ENCODE measurements at places on chromosomes 11 and 22. TPM values are rescaled to one million over a fixed set of nuclear protein-coding genes. Genes with fewer than 3 reads are reported as not detected.

DNA sequence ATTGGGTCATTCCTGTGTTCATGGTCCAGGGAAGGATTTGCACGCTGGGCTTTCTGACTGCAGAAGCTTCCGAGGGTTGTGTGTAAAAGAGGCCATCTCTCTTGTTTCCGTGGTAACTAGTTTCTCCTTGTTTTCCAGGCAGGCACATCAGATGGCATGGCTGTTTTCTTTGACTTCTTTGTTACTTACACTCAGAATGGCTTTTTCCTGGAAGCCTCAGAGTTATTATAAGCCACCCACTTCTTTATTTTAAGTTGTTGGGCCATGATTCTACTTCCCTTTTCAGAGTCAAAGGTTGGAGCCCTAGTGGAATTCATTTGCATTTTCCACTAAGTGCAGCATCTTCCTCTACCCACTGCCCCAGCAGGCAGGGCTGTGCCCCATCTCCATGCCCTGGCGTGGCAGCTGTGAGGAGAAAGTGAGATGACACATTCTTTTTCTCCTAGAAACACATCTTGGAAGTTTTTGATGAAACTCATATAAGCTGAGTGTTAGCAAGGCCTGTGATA is 94.9 kb downstream of the PRR5L start:
- no peak for DNase-seq

IFITM10 gene
- 1.7 TPM for total RNA-seq

DNA sequence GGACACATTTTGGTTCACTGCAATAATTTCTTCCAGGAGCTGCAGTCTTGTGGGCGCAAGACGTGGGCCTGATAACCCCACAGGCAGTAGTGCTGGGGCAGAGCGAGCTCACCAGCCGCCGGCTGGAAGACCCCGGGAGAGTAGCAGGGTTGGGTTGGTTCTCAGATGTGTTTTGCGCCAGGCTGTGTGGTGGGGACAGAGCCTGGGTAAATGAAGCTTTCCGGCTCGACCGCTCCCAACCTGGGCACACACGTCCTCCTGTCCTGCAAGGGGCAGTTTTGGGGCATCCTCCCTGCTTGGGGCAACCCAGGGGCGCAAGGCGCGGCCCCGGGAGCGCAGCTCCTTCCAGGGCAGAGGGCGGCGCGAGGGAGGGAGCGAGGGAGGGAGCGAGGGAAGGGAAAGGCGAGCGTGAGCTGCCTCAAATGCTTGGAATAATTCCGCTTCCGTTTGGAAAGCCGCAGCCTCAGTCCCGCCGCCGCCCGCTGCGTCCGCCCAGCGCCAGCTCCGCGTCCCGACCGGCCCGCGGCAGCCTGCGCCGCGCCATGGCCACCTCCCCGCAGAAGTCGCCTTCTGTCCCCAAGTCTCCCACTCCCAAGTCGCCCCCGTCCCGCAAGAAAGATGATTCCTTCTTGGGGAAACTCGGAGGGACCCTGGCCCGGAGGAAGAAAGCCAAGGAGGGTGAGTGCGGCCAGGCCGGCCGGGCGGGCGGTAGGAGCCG is at the start of gene PARVA:
TSS of gene PARVA (plus strand) at position 466 of the 718 bp plus-strand sequence. CDS start at position 543, 77 bp downstream.
- peak; percentile 71 for DNase-seq

MPPED2 gene
- not detected for total RNA-seq

USP2 gene
- total RNA-seq: 63.6 TPM

Measured in left colon (tissue), 2 donors.